Uterus (tissue), 4 donors: ENCODE measurements at places on chromosomes 7 and 10. TPM values are rescaled to one million over a fixed set of nuclear protein-coding genes. Genes with fewer than 3 reads are reported as not detected.

- DNase-seq: no peak
- no peaks in the 10 kb centered on the region for H3K27me3 ChIP-seq
- H3K4me1 ChIP-seq: no peaks in the 10 kb centered on the region
- peak within 1 kb of the TSS; percentile 86 for H3K4me3 ChIP-seq
These were observed at the start of gene KLF6 for GRCh38 chr10:3784510-3785250. KLF6 (minus strand) TSS chr10:3785209; CDS start chr10:3785014, 195 bp downstream.

TUBB8 gene
- not detected for total RNA-seq

GRCh38 chr10:44386546-44387052 lies 1.7 kb upstream of the CXCL12 start:
- no peaks in the 10 kb centered on the region for H3K36me3 ChIP-seq
- peak; percentile 78 for DNase-seq
- no peaks in the 10 kb centered on the region for H3K27me3 ChIP-seq
- H3K4me3 ChIP-seq: no peak overlapping the region

- no peak for DNase-seq
- no peak overlapping the region for H3K4me3 ChIP-seq
- no peaks in the 10 kb centered on the region for H3K4me1 ChIP-seq
- H3K27me3 ChIP-seq: peaks cover 66% of the 10 kb centered on the region
These were observed 7.1 kb upstream of the UNCX start for GRCh38 chr7:1225441-1226185.
